ENCODE measurements at places on chromosomes 5 and 9.

DNA sequence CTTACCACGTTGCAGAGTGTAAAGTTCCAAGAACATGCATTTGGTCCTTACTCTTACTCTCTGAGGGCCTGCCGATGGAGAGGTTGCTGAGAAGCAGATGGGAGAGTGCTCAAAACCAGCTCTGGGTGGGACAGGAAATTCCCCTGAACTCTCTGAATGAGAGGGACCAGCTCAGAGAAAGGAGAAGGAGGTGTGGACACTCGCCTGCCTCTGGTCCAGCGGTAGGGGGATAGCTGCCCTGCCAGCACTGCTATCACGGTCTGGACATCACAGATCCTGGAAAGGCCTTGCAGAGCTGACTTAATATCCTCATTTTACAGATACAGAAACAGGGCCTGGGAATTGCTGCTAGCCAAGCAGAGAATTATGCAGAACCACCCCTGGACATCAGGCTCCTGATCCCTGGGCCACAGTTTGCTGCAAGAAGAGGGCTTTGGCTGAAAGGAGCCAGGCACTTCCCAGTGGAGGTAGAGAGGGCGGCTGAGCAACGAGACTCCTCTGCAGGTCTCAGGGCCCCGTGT, 4.9 kb downstream of the TRAF1 start:
- DNase-seq: no peak

DNA sequence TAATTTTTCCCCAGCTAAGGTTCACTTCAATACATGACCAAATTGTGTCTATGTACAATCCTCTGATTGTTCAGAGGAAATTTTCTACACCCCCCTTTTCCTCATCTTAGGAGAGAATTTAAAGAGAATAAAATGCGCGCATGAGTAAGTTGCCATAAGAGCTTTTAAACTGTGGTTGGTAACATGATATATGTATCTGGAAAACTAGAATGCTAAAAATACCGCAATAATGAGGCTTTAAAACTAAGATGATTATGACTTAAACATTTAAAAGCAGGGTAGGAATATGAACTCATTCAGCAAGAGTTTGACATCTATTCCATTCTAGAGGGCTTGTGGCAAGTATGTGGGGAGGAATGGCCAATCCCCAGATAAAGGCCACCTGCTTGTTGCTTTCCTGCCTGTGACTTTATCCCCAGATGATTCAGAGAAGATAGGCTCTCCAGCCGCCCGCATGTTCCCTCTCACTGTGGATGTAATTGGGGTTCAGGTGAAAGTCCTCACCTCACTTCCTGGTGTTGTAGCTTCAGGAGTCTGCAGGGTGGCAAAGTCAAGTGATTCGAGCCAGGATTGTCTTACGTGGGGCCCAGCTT, 26.5 kb upstream of the BASP1 start:
- DNase-seq: no peak

- no peak for DNase-seq
Observed at GRCh38 chr5:17441351-17441750, 56.7 kb upstream of the TAF11L2 start.

DNA sequence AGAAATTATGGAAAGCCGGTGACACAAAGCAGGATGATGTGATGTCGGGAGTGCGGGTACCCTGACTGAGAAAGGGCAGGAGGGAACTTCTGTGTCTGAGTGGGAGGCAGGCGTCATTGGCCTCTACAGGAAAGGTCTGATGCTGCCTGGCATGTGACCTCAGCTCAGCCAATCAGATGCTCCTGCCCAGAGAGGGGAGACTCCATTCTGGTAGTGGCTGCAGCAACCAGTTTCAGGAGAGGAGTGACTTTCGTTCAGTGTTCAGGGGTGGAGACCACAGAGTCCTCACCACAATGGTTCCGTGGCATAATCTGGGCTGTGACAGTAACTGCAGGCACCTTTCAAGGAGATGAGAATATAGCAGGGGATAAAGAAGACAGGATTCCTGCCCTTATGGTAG, 6.7 kb upstream of the SFXN1 start:
- DNase-seq: no peak

GRCh38 chr5:181054871-181055459, 14.9 kb downstream of the BTNL9 start:
- DNase-seq: no peak

DNA sequence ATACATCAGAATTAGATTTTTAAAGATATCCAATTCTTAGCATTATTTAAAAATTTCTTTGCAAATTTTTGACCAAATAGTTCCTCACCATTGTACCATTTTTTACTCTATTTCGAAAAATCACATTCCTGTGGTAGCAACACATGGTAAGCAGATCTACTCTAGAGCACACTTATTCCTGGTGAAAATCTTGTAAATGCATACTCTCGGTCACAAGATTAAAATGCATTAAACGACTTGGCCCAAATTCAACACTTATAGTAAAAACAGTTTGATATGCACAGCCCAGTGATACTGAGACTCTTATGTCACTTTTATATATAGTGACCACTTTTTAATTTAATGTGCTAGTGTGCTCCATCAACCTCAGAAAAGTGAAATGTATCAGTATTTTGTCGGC, 208.8 kb upstream of the TARS1 start:
- DNase-seq: no peak

- DNase-seq: no peak
Observed at GRCh38 chr9:126389992-126390391, 63.4 kb downstream of the MVB12B start.

DNA sequence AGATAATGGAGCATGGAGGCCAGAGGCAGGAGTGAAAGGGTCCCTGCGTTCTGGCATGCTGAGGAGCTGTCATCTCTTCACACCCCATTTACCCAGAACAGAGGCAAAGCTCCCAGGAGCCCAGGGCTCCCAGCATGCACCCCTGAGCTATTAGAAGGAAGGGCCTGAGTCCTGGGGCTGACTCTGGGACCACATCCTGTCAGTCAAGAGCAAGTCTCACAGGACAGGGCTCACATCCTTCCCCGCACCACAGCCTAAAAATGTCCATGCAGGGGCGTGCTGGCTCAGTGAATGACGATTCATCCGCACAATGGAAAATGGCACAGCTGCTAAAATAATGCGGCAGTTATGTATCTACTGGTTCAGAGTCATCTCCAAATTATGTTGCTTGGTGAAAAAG, 31.4 kb downstream of the CAMK2A start:
- no peak for DNase-seq

DNA sequence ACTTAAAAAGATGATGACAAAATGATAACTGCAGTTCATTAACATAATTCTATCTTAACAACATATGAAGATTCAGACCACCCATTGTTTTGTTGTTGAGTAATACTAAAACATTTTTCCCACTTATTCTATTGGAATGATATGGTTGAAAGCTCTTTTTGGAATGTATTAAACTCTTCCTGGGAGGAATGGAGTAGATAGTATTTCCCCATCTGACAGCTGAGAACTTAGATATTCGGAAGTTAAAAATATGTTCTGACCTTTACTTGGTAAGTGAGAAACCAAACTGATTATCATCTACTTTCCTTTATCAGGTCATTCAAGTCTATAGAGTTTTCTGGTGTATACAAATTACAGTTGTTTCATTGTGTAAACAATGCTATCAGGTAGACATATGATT, 452.9 kb downstream of the CSNK1G3 start:
- no peak for DNase-seq

GRCh38 chr9:5801739-5802113, 31.2 kb downstream of the ERMP1 start:
- DNase-seq: no peak

- no peak for DNase-seq
Observed at GRCh38 chr9:22141908-22142307, 132.8 kb upstream of the CDKN2B start.

- no peak for DNase-seq
Observed at GRCh38 chr9:27125030-27125429, 16.0 kb downstream of the TEK start.

DNA sequence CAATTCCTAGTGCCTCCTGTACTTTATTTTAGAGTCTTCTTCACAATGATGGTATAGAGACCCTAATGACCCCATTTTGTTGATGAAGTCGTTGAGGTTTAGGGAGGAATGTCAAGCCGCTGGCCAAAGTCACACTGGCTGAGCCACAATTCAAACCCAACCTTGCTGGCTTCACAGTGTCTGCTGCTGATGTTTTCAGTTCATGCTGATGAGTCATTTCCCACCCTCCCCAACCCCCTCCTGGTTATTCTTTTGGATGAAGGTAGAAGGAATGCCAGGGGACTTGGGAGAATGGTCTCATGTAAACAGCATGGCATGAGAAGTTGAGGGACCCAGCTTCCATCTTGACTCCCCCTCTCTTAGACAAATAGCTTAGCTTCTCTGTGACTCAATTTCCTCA, 68.6 kb downstream of the TMEM252 start:
- DNase-seq: no peak

DNA sequence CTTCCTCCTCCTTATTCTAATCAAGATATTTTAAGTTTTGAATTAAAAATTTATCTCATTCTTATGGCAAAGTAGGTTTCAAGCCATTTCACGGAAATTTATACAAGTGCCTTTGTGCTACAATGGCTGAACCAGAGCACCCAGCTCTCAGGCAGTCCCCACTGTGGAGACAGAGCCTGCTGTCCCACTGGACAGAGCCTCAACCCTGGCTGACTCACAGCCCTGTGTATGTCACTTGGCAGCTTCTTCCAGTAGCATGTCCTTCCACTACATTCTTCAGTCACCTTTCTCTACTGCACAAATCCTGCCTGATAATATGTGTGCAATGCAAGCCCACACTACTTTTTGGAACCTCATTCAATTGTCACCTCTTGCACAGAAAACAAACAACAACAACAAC, 253.1 kb downstream of the PDE4D start:
- DNase-seq: no peak

DNA sequence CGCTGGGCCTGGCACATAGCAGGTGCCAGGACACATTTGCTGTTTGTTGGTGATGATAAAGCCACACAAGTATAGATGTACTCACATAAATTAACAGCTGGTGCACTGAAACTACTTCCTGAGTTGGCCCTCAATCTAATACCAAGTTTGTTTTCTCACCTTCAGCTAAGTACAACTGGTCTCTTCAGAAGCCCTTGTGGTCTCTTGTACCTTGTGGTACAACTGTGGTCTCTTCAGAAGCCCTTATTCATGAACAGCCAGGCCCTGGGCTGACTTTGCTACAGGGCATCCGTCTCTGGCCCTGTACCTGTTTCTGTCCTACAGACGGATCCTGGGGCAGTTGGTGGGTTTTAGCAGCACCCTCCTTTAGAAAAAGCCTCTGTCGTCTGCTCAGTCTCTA, 81.5 kb downstream of the DAB2IP start:
- no peak for DNase-seq

GRCh38 chr5:151156507-151157420, 815 bp downstream of the ANXA6 start:
- no peak for DNase-seq

- DNase-seq: no peak
Observed at GRCh38 chr9:16030528-16031185, 477.8 kb downstream of the CCDC171 start.

GRCh38 chr5:180618829-180619562, 27.7 kb upstream of the SCGB3A1 start:
- no peak for DNase-seq

- no peak for DNase-seq
Observed at GRCh38 chr5:131316026-131316425, 52.2 kb downstream of the CDC42SE2 start.

GRCh38 chr5:58545912-58546311, 37.0 kb upstream of the RAB3C start:
- DNase-seq: no peak

GRCh38 chr5:176644878-176645670, 2.2 kb upstream of the TSPAN17 start:
- no peak for DNase-seq

DNA sequence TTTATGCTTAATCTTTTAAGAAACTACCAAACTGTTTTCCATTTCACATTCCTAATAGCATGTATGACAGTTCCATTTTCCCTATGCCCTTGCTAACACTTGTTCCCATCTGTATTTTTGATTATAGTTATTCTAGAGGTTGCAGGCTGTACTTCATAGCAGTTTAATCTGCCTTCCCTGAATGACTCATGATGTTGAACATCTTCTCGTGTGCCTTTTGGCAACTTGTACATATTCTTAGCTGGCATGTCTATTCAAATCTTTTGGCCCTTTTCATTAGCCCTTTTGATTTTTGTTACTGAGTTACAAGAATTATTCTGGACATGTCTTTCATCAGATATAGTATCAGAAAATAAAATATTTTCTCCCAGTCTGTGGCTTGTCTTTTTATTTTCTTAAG, 320.3 kb downstream of the DIRAS2 start:
- no peak for DNase-seq

- DNase-seq: no peak
Observed at GRCh38 chr5:116922532-116922931, 347.9 kb upstream of the SEMA6A start.

DNA sequence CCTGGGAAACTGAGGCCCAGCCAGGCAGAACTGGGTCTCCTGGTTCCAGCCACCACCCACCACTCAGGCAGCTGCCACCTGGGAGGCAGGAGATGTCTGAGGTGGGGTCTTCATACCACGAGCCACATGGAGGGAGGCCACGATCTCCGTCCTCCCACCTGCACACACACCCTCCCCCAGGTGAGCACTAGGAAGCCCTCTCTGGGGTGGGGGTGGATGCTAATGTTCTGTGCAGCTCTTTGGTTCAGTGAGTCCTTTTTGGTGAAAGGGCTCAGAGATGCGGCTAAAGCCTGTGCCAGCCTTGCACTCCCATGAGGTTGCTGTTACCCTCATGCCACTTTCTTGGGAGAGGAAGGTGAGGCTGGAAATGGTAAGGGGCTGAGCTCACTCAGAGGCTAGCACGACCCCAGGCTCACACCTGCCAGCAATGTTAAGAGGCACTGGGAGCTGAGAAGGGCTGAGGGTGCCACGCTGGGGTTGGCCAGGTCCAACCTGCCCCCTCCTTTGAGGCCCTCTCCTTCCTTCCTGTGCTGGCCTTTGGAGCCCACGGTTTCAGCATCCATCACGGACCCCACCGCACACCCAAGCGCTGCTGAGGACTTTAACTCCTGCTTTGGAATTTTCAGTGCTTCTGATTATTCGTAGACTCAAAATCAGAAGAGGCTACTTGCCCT, 26.6 kb upstream of the OBP2B start:
- no peak for DNase-seq

GRCh38 chr9:134837529-134837928, 43.1 kb upstream of the FCN2 start:
- no peak for DNase-seq

GRCh38 chr9:123131993-123132392, 98.5 kb downstream of the GPR21 start:
- no peak for DNase-seq

- no peak for DNase-seq
Observed at GRCh38 chr9:88433583-88434255, 45.5 kb downstream of the SPIN1 start.

- no peak for DNase-seq
Observed at GRCh38 chr5:149892594-149892993, 52.0 kb downstream of the PDE6A start.

DNA sequence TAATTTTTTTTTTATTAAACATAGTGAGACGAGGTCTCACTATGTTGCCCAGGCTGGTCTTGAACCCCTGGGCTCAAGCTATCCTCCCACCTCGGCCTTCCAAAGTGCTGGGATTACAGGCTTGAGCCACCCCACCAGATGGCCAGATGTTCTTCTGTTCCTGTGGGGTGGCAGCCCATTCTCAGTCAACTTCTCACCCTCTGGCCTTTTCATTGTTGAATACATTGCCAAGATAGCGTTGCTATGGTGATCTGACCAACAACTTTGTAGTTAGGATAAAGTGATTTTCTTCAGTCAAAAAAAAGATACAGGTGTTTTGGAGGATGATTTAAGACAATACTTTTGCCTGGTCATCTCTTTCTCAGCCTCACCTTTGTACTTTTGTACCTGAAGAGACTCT, 109.1 kb downstream of the EGFLAM start:
- no peak for DNase-seq

GRCh38 chr9:115673599-115673998, 480.0 kb upstream of the PAPPA start:
- DNase-seq: no peak

All from stimulated activated CD8-positive, alpha-beta memory T cell treated with anti-CD3 and anti-CD28 coated beads, Interleukin-4, amount 100 ng/mL, for 1 hour (primary cell).